Glomerular endothelial cell (primary cell): ENCODE measurements at places on chromosomes 6 and 20.

DNA sequence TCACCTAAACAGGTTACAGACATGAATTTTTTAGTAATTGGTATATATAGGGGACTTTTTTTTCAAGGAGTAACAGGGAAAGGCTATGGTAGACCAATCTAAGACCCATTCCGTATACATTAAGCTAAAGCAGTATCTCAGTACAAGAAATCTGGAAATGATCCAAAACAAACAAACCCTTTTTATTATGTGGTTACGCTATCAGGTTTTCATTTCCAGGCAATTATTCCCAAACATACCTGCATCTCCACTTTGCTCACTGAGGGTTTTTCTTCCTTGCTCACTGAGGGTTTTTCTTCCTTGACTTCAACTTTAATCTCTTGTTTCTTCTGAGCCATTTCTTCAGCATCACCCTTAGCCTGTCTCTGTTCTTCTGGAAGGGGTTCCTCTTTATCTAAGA, 107.3 kb downstream of the EPB41L2 start:
- no peak for DNase-seq

DNA sequence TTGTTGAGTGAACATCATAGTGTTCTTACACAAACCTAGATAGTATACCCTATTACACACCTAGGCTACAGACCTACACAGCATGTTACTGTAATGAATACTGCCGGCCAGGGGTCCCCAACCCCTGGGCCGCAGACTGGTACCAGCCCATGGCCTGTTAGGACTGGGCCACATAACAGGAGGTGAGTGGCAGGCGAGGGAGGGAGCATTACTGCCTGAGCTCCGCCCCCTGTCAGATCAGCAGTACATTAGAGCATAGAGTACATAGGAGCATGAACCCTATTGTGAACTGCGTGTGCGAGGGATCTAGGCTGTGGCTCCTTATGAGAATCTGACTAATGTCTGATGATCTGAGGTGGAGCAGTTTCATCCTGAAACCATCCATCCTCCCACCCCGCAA, 126.3 kb downstream of the PRND start:
- no peak for DNase-seq

- DNase-seq = no peak
Measured at GRCh38 chr6:40693768-40694167, 106.6 kb upstream of the LRFN2 start.

- no peak for DNase-seq
Measured at GRCh38 chr6:136753624-136754023, 38.7 kb downstream of the MAP3K5 start.

GRCh38 chr6:168291450-168291849, 28.1 kb downstream of the DACT2 start:
- no peak for DNase-seq

DNA sequence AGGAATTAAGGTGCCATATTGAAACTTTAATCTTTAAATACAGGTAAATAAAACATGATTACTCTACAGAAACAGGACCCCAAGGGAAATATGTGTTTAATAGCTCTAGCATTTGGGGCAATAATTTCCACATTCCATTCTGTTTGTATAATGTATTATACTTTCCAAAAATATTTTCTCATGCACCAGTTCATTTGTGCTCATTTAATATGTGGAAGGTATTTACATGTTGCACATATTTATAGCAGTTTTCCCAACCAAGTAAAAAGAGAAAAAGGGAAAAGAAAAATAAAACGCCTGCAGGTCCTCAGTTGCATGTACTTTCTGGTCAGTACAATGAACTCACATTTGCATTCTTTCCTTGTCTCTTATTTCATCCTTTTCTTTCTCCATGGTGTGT, 129.5 kb upstream of the SULF2 start:
- DNase-seq = no peak

- no peak for DNase-seq
Measured at GRCh38 chr6:160134779-160135547, 13.3 kb downstream of the SLC22A1 start.

- no peak for DNase-seq
Measured at GRCh38 chr20:25394276-25394675, 3.6 kb upstream of the ABHD12 start.
